ENCODE measurements at places on chromosomes 2 and 18. TPM values are rescaled to one million over a fixed set of nuclear protein-coding genes. Genes with fewer than 3 reads are reported as not detected.

The ADCY3 gene
- 31.4 TPM for total RNA-seq

The SH3RF3 gene
- total RNA-seq = 5.9 TPM

The ACMSD gene
- total RNA-seq = not detected

The TCF23 gene
- total RNA-seq = not detected

The SKOR2 gene
- not detected for total RNA-seq

The BMP10 gene
- not detected for total RNA-seq

The LYG2 gene
- total RNA-seq = not detected

The IL1B gene
- total RNA-seq = 3.8 TPM

The SULT6B1 gene
- not detected for total RNA-seq

The DUSP2 gene
- 728 TPM for total RNA-seq

The UGT1A3 gene
- not detected for total RNA-seq

DNA sequence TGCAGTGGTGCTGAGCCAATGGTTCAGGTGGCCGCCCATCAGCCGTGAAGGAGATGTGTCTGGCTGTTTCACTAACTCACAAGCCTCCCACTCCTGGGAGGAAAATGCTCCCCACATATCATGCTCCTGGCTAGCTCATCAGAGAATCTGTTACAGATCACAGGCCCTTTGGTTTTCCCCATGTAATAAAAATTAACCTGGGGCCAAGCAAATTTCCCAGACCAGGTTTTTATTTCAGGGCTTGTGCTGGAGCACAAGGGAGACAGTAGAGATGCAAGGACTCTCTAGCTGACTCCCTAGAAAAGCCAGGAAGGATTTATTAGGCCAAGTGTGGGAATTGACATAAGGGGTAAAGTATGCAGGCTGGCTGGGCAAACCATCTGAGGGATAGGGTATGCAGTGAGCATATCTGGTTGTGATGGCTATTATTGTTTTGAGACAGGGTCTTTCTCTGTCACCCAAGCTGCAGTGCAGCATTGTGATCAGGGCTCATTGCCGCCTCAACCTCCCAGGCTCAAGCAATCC is 40.6 kb upstream of the CCBE1 start:
- DNase-seq = no peak
- H3K4me1 ChIP-seq = no peaks in the 10 kb centered on the region
- no peaks in the 10 kb centered on the region for H3K36me3 ChIP-seq
- peaks cover 5% of the 10 kb centered on the region for H3K27me3 ChIP-seq
- H3K4me3 ChIP-seq = no peak overlapping the region

- DNase-seq = no peak
- no peaks in the 10 kb centered on the region for H3K4me1 ChIP-seq
- H3K27ac ChIP-seq = no peak overlapping the region
These were observed 118.4 kb downstream of the ALK start for GRCh38 chr2:29802986-29803385.

DNA sequence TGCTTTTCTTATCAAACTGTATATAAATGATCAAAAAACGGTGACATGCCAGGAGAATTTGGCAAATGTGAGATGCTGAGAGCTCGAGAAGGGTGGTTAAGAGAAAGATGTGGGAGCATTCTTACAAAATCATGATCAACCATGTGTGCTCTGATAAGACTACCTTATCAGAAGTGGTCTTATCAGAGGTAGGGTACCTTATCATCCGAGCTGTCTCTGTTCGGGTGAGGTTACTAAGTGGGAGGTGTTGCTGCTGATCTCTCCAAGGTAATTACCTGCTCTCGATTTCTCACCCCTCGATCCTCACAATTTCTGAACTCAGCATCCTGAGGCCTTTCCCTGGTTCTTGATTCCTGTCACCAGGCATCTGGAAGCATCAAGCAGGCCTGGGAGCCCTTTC is 813.0 kb upstream of the ID2 start:
- no peaks in the 10 kb centered on the region for H3K27me3 ChIP-seq
- no peak overlapping the region for H3K27ac ChIP-seq
- H3K36me3 ChIP-seq = no peaks in the 10 kb centered on the region
- peaks cover 8% of the 10 kb centered on the region for H3K4me1 ChIP-seq

DNA sequence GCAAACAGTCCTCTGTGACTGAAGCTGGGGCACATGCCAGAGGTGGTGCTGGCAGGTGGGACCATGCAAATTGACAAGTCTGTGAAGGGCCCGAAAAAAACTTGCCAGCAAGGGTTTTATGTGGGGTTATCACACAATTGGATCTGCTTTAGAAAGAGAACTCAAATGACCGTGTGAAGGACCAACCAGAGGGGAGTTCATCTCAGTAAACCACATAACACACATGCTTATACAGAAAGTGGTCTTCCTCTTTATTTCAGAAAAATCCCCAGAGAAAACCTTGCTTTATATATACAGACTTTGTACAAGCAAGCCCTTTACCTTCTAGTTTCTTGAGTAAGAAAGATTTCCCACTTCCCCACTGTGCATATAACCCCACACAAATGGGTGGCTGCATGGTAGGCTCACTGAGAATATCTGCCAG is 46.7 kb downstream of the KIDINS220 start:
- no peaks in the 10 kb centered on the region for H3K27me3 ChIP-seq
- no peak for DNase-seq
- no peak overlapping the region for H3K4me3 ChIP-seq
- H3K4me1 ChIP-seq = no peaks in the 10 kb centered on the region

GRCh38 chr2:26095758-26096157 is 61.9 kb downstream of the RAB10 start:
- H3K36me3 ChIP-seq = peaks cover 22% of the 10 kb centered on the region
- H3K27ac ChIP-seq = no peak overlapping the region
- DNase-seq = no peak
- peaks cover 8% of the 10 kb centered on the region for H3K4me1 ChIP-seq
- H3K27me3 ChIP-seq = no peaks in the 10 kb centered on the region

- DNase-seq = no peak
- H3K27me3 ChIP-seq = no peaks in the 10 kb centered on the region
- H3K27ac ChIP-seq = no peak overlapping the region
- no peak overlapping the region for H3K4me3 ChIP-seq
- H3K36me3 ChIP-seq = no peaks in the 10 kb centered on the region
These were observed 18.5 kb downstream of the PSTPIP2 start for GRCh38 chr18:46053368-46054095.

- H3K4me1 ChIP-seq = no peaks in the 10 kb centered on the region
- no peaks in the 10 kb centered on the region for H3K36me3 ChIP-seq
- no peak overlapping the region for H3K4me3 ChIP-seq
- H3K27ac ChIP-seq = no peak overlapping the region
These were observed 28.0 kb upstream of the CCNYL1 start for GRCh38 chr2:207683438-207683837.

- H3K27ac ChIP-seq = no peak overlapping the region
- peaks cover 35% of the 10 kb centered on the region for H3K36me3 ChIP-seq
- H3K4me1 ChIP-seq = no peaks in the 10 kb centered on the region
- no peak overlapping the region for H3K4me3 ChIP-seq
These were observed 119.2 kb upstream of the ACVR1C start for GRCh38 chr2:157747695-157748370.

GRCh38 chr2:226086190-226086589 is 686.7 kb downstream of the NYAP2 start:
- H3K4me3 ChIP-seq = no peak overlapping the region
- no peaks in the 10 kb centered on the region for H3K36me3 ChIP-seq
- H3K4me1 ChIP-seq = no peaks in the 10 kb centered on the region

DNA sequence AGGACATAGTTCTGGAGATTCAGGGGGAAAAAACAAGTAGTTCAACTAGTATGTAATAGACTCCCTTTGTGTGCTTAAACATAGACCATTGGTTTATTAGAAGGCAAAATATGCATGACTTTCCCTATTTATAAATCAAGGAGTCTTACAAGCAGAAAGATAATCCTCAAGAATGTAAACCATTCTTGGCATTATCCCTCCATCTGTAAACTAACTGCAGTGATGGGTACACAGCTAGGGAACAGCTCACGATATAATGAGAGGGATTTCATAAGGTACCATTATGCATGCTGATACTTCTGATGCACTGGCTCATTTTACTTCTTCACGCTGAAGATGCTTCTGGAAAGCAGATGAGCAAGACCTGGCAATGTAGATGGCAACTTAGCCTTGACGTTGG is 878 bp downstream of the FBXO15 start:
- peaks cover 21% of the 10 kb centered on the region for H3K4me1 ChIP-seq
- no peaks in the 10 kb centered on the region for H3K27me3 ChIP-seq

- no peak overlapping the region for H3K27ac ChIP-seq
- no peaks in the 10 kb centered on the region for H3K27me3 ChIP-seq
- H3K4me1 ChIP-seq = no peaks in the 10 kb centered on the region
- H3K4me3 ChIP-seq = no peak overlapping the region
These were observed 611.3 kb upstream of the SYT4 start for GRCh38 chr18:43888598-43888997.

GRCh38 chr2:239824046-239824694 is 201.0 kb downstream of the NDUFA10 start:
- H3K4me1 ChIP-seq = no peaks in the 10 kb centered on the region
- no peaks in the 10 kb centered on the region for H3K27me3 ChIP-seq
- DNase-seq = no peak

GRCh38 chr2:177466337-177467195 is 74.0 kb downstream of the AGPS start:
- H3K27ac ChIP-seq = no peak overlapping the region
- DNase-seq = no peak
- H3K27me3 ChIP-seq = no peaks in the 10 kb centered on the region
- H3K36me3 ChIP-seq = peaks cover 31% of the 10 kb centered on the region
- no peak overlapping the region for H3K4me3 ChIP-seq
- H3K4me1 ChIP-seq = no peaks in the 10 kb centered on the region

GRCh38 chr2:109510136-109511028 is 103.4 kb downstream of the SEPTIN10 start:
- peaks cover 7% of the 10 kb centered on the region for H3K4me1 ChIP-seq
- H3K4me3 ChIP-seq = no peak overlapping the region
- peaks cover 3% of the 10 kb centered on the region for H3K27me3 ChIP-seq
- no peak overlapping the region for H3K27ac ChIP-seq
- no peaks in the 10 kb centered on the region for H3K36me3 ChIP-seq
- peak; percentile 77 for DNase-seq

GRCh38 chr2:145739681-145740080 is 1219.8 kb upstream of the ZEB2 start:
- H3K27me3 ChIP-seq = no peaks in the 10 kb centered on the region
- no peaks in the 10 kb centered on the region for H3K4me1 ChIP-seq

GRCh38 chr2:53913721-53914120 is 54.0 kb upstream of the GPR75 start:
- no peaks in the 10 kb centered on the region for H3K27me3 ChIP-seq
- no peaks in the 10 kb centered on the region for H3K4me1 ChIP-seq
- no peak overlapping the region for H3K27ac ChIP-seq
- no peak overlapping the region for H3K4me3 ChIP-seq

GRCh38 chr2:167942366-167943081 is 304.9 kb downstream of the STK39 start:
- no peak overlapping the region for H3K4me3 ChIP-seq
- H3K36me3 ChIP-seq = no peaks in the 10 kb centered on the region
- H3K4me1 ChIP-seq = no peaks in the 10 kb centered on the region
- DNase-seq = no peak

DNA sequence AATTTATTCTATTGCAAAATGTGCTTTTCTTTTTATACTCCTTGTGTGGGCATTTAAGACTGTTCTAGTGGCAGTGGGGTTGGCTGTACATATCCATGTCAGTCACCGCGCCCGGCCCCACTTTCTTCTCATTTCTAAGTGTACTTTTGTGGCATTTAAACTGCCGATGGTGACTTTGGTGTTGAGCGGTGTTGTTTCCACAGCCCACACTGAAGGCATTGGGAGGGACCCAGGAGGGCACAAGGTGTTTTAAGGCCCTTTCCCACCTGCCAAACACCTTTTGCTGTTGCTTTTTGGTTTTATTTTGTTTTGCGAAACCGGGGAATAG is 369.7 kb downstream of the MTX2 start:
- H3K4me3 ChIP-seq = no peak overlapping the region
- H3K27me3 ChIP-seq = peaks cover 82% of the 10 kb centered on the region
- H3K36me3 ChIP-seq = no peaks in the 10 kb centered on the region
- no peak overlapping the region for H3K27ac ChIP-seq

GRCh38 chr2:190378880-190379237 is 29.3 kb upstream of the MFSD6 start:
- H3K27me3 ChIP-seq = no peaks in the 10 kb centered on the region
- no peak for DNase-seq
- H3K4me3 ChIP-seq = no peak overlapping the region
- H3K4me1 ChIP-seq = no peaks in the 10 kb centered on the region

DNA sequence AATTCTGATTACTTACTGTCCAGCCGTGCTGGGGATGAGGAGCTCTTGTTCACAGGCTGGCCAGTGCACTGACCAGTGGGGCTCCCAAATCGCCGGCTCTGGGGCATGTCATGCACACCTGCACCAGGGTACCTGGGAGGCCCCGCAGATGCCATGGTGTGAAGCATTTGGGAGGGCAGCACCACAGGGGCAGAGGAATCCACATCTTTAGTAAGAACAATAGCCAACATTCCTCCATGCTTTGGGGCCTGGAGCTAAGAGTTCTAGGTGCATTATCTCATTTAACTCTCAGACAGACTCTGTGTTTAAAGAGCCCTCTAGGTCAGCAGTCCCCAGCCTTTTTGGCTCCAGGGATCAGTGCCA is 104.2 kb downstream of the ACKR3 start:
- no peak overlapping the region for H3K4me3 ChIP-seq
- H3K4me1 ChIP-seq = no peaks in the 10 kb centered on the region
- no peak for DNase-seq
- no peak overlapping the region for H3K27ac ChIP-seq
- H3K36me3 ChIP-seq = no peaks in the 10 kb centered on the region

GRCh38 chr2:156329927-156330726 is 2.4 kb downstream of the NR4A2 start:
- H3K4me1 ChIP-seq = peaks cover 43% of the 10 kb centered on the region
- peaks cover 16% of the 10 kb centered on the region for H3K27me3 ChIP-seq
- H3K27ac ChIP-seq = no peak overlapping the region

GRCh38 chr2:467543-467891 is 179.6 kb upstream of the ALKAL2 start:
- peaks cover 36% of the 10 kb centered on the region for H3K27me3 ChIP-seq

DNA sequence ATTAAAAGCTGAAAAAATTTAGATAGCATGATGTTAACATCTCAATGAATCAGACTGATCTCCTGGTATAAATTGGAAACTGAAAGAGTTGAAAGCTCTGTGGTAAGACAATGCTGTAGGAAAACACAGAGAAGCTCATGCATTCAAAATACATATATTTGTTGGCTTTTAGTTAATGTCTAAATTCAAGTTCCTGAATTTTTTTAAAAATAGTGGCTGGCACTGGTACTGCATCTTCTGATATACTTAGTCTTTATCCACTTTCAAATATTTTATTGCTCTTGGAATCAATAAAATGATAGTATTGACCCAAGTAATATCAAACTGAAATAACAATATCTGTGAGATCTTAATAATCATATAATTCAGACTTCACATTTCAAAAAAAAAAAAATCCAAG is 151.4 kb upstream of the FIGN start:
- no peak overlapping the region for H3K4me3 ChIP-seq
- H3K27ac ChIP-seq = no peak overlapping the region
- H3K27me3 ChIP-seq = no peaks in the 10 kb centered on the region

DNA sequence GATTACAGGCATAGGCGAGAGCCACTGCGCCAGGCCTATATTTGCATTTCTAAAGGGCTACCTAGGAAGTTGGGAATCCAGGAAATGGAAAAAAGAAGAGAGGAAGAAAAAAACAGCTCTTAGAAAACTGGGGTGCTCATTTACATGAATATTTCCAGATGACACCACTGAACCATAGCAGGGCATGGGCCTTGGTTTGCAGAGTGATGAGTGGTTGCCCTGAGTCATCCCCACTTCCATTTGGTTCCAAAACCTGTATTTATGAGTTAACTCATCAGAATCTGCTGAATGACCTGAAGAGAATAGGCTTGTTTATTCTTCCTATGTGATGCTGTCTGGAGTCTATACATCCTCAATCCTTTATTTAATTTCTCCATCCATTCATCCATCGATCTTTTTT is 36.2 kb downstream of the EHD3 start:
- H3K4me3 ChIP-seq = no peak overlapping the region
- no peak for DNase-seq
- H3K36me3 ChIP-seq = no peaks in the 10 kb centered on the region
- no peak overlapping the region for H3K27ac ChIP-seq
- no peaks in the 10 kb centered on the region for H3K27me3 ChIP-seq
